ENCODE measurements at places on chromosomes 6 and 20. TPM values are rescaled to one million over a fixed set of nuclear protein-coding genes. Genes with fewer than 3 reads are reported as not detected.

NRN1 gene
- not detected for total RNA-seq

CD93 gene
- not detected for total RNA-seq

LPA gene
- not detected for total RNA-seq

LHFPL5 gene
- not detected for total RNA-seq

DNMT3B gene
- 2.6 TPM for total RNA-seq

OOEP gene
- total RNA-seq: 0.49 TPM

MAS1 gene
- total RNA-seq: not detected

RIPPLY2 gene
- 1.8 TPM for total RNA-seq

WDR46 gene
- total RNA-seq: 83.3 TPM

TSHZ2 gene
- total RNA-seq: 1.3 TPM

PXMP4 gene
- 6.7 TPM for total RNA-seq

GATA5 gene
- not detected for total RNA-seq

HLA-DQB1 gene
- total RNA-seq: 1.7 TPM

RAB44 gene
- not detected for total RNA-seq

SNX14 gene
- total RNA-seq: 73.6 TPM

All from foreskin keratinocyte (primary cell).